ENCODE measurements at places on chromosomes 4 and X. TPM values are rescaled to one million over a fixed set of nuclear protein-coding genes. Genes with fewer than 3 reads are reported as not detected.

GRCh38 chrX:153766871-153767673 lies 3.0 kb downstream of the PLXNB3 start:
- peak overlapping the region; percentile 67 for H3K27ac ChIP-seq
- DNase-seq = no peak
- H3K4me1 ChIP-seq = peaks cover 22% of the 10 kb centered on the region

GRCh38 chr4:89000844-89001360 lies 56.1 kb downstream of the FAM13A start:
- DNase-seq = no peak
- H3K36me3 ChIP-seq = no peaks in the 10 kb centered on the region
- peaks cover 2% of the 10 kb centered on the region for H3K27me3 ChIP-seq
- no peaks in the 10 kb centered on the region for H3K4me1 ChIP-seq

DNA sequence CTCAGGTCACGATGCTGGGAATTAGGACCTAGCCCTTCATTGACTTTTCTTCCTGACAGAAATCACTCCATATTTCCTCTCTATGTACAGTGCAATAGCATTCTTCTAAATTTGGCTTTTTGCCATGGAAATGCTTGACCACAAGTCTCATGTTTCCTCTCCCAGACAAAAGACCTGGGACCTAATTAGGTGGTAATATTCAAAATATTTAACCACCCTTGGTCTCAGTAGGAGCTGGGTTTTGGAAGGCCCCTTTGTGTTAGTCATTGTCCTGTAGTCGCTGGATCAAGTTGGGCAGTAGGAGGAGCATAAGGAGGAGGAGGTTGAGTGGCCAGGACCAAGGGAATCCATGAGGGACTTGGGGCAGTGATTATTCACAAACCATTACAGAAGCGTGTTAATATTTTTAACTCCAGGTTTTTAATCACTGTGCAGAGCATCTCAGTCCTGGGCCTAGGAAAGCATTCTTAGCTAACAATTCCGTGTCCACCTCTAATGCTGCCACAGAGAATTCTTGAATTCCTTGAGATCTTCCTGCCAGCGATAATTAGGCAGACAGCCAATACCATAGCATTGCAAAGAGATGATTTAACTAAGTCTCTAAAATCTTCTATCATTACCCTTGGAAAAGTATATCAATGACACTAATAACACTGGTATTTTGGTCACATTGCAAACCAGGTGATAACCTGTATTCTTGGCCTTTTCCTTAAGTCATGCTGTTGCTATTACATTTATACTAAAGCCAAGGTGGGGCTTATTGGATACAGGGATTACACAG lies 25.0 kb upstream of the SHROOM4 start:
- H3K4me3 ChIP-seq = no peak overlapping the region
- no peak overlapping the region for H3K27ac ChIP-seq
- H3K4me1 ChIP-seq = no peaks in the 10 kb centered on the region
- H3K36me3 ChIP-seq = no peaks in the 10 kb centered on the region

- DNase-seq = no peak
- H3K4me3 ChIP-seq = no peak overlapping the region
- peaks cover 6% of the 10 kb centered on the region for H3K4me1 ChIP-seq
- H3K27me3 ChIP-seq = peaks cover 2% of the 10 kb centered on the region
- H3K27ac ChIP-seq = no peak overlapping the region
- H3K36me3 ChIP-seq = no peaks in the 10 kb centered on the region
Observed at GRCh38 chr4:38184404-38184803, 224.2 kb downstream of the PTTG2 start.

DNA sequence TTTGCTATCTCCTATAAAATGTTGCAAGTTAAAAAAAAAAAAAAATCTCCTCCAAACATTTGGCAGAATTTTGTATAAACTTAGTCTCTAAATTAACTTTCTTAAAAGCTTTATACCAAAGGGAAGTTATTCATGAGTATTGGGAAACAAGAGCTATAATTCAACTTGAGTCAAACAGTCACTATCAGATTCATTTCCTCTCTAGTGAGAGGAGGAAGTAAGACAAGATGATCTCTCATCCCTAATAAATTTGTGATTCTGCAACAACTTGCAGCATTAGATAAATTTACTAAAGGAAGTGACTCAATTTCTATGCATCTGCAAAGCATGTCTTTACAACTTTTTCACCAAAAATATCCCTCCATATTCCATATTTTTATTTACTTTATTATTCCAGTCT lies 135.4 kb upstream of the GNPDA2 start:
- no peak overlapping the region for H3K4me3 ChIP-seq
- H3K27me3 ChIP-seq = no peaks in the 10 kb centered on the region
- no peak for DNase-seq
- H3K36me3 ChIP-seq = no peaks in the 10 kb centered on the region

DNA sequence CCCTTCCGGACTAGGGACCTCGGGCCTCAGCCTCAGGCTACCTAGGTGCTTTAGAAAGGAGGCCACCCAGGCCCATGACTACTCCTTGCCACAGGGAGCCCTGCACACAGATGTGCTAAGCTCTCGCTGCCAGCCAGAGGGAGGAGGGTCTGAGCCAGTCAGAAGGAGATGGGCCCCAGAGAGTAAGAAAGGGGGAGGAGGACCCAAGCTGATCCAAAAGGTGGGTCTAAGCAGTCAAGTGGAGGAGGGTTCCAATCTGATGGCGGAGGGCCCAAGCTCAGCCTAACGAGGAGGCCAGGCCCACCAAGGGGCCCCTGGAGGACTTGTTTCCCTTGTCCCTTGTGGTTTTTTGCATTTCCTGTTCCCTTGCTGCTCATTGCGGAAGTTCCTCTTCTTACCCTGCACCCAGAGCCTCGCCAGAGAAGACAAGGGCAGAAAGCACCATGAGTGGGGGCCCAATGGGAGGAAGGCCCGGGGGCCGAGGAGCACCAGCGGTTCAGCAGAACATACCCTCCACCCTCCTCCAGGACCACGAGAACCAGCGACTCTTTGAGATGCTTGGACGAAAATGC lies at the start of gene WAS:
TSS of gene WAS (plus strand) at position 389 of the 572 bp plus-strand sequence. CDS start at position 444, 55 bp downstream.
- peaks cover 48% of the 10 kb centered on the region for H3K36me3 ChIP-seq
- peak within 1 kb of the TSS; percentile 93 for H3K27ac ChIP-seq
- H3K27me3 ChIP-seq = no peaks in the 10 kb centered on the region
- peaks cover 63% of the 10 kb centered on the region for H3K4me1 ChIP-seq
- peak; percentile 72 for DNase-seq

DNA sequence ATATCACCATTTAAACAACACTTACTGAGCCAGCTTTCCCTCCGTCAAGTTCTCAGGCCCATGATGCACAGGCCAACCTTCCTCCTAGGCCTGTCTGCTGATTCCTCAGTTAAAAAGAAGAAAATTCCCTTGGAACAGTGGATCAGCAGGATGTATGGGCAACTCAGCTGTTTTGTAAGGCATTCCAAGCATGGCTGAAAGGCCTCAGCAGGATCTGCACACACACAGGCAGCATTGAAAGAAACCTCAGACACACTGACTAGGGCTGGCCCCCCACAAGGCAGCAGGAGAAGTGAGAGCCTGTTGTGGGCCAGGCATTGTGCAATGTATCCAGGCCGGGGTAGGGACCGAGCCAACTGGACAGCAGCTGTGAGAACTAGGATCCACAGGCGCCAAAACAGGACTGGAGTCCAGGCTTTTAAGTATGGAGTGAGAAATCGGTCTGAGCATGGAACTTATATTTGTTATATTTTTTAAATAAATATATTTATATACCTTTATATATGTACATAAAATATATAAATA lies 171.4 kb downstream of the NWD2 start:
- no peaks in the 10 kb centered on the region for H3K36me3 ChIP-seq
- H3K4me3 ChIP-seq = no peak overlapping the region
- H3K27ac ChIP-seq = no peak overlapping the region
- no peak for DNase-seq

DNA sequence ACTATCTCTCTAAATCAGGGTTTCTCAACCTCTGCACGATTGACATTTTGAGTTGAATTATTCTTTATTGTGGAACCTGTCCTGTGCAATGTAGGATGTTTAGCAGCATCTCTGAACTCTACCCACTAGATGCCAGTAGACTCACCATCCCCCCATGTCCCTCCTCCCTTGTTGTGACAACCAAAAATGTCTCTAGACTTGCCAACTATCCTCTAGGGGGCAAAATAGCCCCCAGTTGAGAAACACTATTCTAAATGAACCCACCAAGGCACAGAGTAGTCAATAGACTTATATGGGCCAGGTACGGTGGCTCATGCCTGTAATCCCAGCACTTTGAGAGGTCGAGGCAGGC lies 49.1 kb upstream of the GAB1 start:
- H3K4me3 ChIP-seq = no peak overlapping the region
- H3K27me3 ChIP-seq = peaks cover 2% of the 10 kb centered on the region
- H3K36me3 ChIP-seq = no peaks in the 10 kb centered on the region
- no peak overlapping the region for H3K27ac ChIP-seq
- no peak for DNase-seq

DNA sequence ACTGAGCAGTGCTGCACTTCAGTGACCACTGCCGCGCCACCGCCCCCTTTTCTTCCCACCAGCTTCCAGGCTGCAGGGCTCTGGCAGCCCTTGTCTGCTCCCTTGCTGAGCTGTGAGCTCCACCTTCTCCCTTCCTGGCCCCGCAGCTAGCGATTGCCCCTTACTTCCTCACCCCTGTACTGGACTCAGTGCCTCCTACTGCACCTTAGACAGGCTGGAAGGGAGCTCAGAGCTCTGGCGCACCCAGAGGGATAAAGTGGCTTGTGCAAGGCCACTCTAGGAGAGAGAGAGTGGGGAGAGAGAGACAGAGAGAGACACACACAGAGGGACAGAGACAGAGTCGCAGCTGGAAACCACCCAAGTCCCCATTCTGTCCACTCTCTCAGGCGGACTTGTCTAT lies 6.0 kb downstream of the RASL11B start:
- no peak overlapping the region for H3K27ac ChIP-seq
- H3K36me3 ChIP-seq = peaks cover 5% of the 10 kb centered on the region
- H3K4me1 ChIP-seq = no peaks in the 10 kb centered on the region
- H3K27me3 ChIP-seq = peaks cover 8% of the 10 kb centered on the region

GRCh38 chrX:132958091-132958703 lies at the start of gene HS6ST2:
Gene HS6ST2 (minus strand): TSS chrX:132958629.
- no peaks in the 10 kb centered on the region for H3K36me3 ChIP-seq
- H3K4me1 ChIP-seq = peaks cover 6% of the 10 kb centered on the region
- DNase-seq = no peak
- no peak within 1 kb of the TSS for H3K27ac ChIP-seq
- no peak within 1 kb of the TSS for H3K4me3 ChIP-seq

DNA sequence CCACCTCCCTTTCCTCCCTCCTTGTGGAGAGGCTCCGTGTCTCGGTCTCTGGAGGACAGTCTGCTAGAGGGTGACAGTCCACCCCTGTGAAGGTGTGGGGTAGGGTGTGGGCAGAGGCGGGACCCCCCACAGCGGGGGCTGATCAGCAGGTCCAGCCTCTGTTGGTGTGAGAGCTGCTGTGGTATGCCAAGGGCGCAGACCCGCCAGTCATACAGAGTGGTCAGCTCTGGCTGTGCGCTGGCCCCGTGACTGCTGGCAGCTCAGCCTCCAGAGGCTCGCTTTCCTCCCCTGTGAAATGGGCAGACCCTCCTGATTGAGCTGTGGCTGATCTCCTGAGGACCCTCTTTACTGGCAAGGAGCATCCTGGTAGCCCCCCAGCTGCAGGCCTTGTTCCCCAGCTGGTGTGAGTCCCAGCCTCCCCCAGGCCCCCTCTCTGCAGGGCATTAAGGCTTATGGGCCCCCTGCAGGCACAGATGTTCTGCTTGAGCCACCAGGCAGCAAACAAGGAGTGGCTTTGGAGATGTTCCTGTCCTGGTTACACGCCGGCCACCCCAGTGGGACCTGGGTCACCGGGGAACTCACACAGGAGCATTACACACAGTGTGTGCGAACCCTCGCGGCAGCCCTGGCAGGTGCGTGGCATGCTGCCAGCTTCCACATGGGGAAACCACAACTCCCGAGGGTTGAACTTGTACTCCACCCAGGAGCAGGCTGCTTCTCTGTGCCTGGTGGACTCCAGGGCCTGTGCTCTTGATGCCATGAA lies 76.8 kb downstream of the PPP2R2C start:
- H3K4me1 ChIP-seq = no peaks in the 10 kb centered on the region
- H3K36me3 ChIP-seq = no peaks in the 10 kb centered on the region
- no peak overlapping the region for H3K4me3 ChIP-seq
- peaks cover 11% of the 10 kb centered on the region for H3K27me3 ChIP-seq

DNA sequence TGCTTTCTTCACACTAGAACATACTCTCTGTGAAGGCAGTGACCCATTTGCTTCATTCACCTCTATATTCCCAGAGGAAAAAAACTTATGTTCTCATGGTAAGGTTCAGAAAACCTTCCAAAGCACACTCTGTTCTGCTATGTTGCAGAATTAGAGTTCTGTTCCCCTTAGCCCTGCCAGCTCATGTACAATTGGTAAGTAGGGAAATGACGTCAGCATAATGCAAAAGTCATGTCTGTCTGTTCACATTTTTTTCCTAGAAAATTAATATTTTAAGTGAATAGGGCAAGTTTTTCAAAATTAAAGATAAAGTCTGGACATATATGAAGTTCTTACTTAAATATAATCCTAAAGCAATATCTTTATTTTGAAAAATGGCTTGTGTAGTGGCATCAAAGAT lies 443.6 kb downstream of the GALNTL6 start:
- DNase-seq = no peak
- no peaks in the 10 kb centered on the region for H3K27me3 ChIP-seq
- H3K36me3 ChIP-seq = no peaks in the 10 kb centered on the region
- no peaks in the 10 kb centered on the region for H3K4me1 ChIP-seq

- H3K36me3 ChIP-seq = no peaks in the 10 kb centered on the region
- H3K27me3 ChIP-seq = no peaks in the 10 kb centered on the region
- no peak overlapping the region for H3K27ac ChIP-seq
- H3K4me1 ChIP-seq = no peaks in the 10 kb centered on the region
- no peak overlapping the region for H3K4me3 ChIP-seq
Observed at GRCh38 chrX:18661273-18661672, 10.6 kb downstream of the RS1 start.

The TGIF2LX gene
- not detected for total RNA-seq

The MTMR8 gene
- total RNA-seq = 4.8 TPM

The NLGN3 gene
- 0.83 TPM for total RNA-seq

The PLS3 gene
- 0.39 TPM for total RNA-seq

The ADH1B gene
- not detected for total RNA-seq

The LSM6 gene
- total RNA-seq = 64.3 TPM

The XK gene
- total RNA-seq = not detected

The FAM9C gene
- total RNA-seq = not detected

The UGT2A1 gene
- total RNA-seq = not detected

The DCAF4L1 gene
- total RNA-seq = 0.21 TPM

The PPEF1 gene
- not detected for total RNA-seq

Measured in activated CD8-positive, alpha-beta T cell treated with anti-CD3 and anti-CD28 coated beads, Interleukin-2, amount 10 ng/mL, durations not matched to agents 7 days and 5 days (primary cell).